Endothelial cell (in vitro differentiated cells): ENCODE measurements at places on chromosomes 3 and 15. TPM values are rescaled to one million over a fixed set of nuclear protein-coding genes. Genes with fewer than 3 reads are reported as not detected.

DNA sequence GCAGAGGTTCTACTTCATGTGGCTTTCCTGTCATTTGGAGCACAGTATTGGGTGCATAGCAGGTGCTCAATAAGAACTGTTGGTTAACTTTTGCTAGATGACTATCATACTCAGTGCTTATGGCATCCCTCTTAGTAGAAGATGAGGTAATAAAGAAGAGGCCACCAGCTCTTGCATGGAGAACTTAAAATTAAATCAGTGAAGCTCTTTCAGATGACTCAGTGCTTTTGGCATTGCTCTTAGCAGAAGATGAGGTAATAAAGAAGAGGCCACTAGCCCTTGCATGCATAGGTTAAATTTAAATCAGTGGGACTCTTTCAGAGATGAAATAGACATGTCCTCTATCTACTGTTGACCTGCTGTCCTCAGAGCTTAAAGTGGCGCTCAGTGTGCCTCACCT, 109.4 kb upstream of the FGF7 start:
- DNase-seq, result no peak

Gene A4GNT
- not detected for total RNA-seq

DNA sequence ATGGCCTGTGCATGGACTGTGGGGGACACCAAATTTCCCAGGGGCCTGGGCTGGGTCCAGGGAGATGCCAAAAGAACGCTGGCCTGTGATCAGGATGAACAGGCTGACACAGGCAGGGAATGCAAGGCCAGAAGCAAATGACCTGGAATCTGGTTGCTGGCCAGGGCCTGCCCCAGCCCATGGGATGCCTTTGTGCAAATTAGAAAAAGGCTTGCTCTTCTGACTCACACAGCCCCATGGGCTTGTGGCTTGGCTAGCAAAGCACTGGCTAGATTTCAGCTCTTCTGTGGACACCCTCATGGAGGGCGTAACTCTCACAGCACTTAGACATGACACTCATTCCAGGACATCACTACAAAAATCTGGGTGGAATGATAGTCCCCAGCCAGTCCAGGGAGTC, 356.0 kb downstream of the SHQ1 start:
- DNase-seq, result no peak

Gene LRRC2
- total RNA-seq, result 0.23 TPM

Gene TMEM108
- total RNA-seq, result 14.2 TPM

DNA sequence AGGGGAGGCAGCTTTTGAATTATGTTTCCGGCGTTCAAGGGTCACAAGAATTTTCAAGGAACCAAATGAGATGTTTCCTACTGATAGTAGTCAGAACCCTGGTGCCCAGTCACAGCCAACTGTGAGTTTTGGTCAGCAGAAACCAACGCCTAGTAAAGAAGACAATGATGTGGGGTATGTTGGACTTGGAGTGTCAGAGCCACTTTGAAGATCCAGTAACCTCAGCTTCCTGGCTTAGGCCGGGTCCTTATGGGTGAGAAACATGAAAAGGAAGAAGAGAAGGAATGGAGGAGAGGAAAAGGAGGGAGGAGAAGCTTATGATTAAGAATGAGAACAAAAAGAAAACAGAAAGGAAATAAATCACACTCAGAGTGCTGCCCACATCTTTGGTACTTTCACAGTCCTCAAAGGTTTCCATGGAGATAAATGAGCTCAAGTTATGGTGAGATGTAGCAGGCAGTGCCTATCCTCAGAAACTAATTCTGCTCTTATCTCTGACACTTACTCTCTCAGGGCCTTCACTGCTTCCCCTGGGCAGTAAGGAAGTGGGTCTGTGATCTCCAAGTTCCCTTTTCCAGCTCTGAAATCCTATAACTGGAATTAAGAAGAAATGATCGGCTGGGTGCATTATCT, 2.0 kb upstream of the MCF2L2 start:
- DNase-seq, result no peak

- no peak for DNase-seq
Observed at GRCh38 chr15:31245756-31246155, 80.9 kb upstream of the KLF13 start.

Gene CCR9
- not detected for total RNA-seq

Gene GUCA1C
- total RNA-seq, result not detected

Gene ZNF35
- total RNA-seq, result 29.1 TPM

GRCh38 chr15:34890424-34890823, 79.1 kb downstream of the AQR start:
- DNase-seq, result no peak

DNA sequence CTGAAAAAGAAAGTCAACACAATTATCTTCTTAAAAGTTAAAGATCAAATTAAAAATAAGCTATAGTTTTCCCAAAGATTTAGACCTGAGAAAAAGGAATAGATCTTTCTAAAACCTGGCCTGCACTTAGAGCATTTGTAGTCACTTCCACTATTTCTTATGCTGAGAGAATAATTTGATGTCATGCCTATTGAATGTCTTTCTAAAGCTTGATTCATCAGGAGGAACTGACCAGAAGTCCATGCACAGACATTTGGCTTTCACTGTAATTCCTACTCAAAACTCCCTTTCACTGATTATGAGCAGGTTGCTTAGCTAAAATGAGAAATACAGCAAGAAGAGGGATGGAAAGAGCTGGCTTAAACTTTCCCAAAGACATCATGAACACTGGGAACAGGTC, 4.3 kb downstream of the GREM1 start:
- no peak for DNase-seq

Gene PLSCR2
- not detected for total RNA-seq

Gene CPN2
- total RNA-seq, result not detected

GRCh38 chr15:69272139-69272538, 26.6 kb upstream of the PAQR5 start:
- DNase-seq, result no peak

- no peak for DNase-seq
Observed at GRCh38 chr3:141082064-141082463, 30.9 kb downstream of the SPSB4 start.

DNA sequence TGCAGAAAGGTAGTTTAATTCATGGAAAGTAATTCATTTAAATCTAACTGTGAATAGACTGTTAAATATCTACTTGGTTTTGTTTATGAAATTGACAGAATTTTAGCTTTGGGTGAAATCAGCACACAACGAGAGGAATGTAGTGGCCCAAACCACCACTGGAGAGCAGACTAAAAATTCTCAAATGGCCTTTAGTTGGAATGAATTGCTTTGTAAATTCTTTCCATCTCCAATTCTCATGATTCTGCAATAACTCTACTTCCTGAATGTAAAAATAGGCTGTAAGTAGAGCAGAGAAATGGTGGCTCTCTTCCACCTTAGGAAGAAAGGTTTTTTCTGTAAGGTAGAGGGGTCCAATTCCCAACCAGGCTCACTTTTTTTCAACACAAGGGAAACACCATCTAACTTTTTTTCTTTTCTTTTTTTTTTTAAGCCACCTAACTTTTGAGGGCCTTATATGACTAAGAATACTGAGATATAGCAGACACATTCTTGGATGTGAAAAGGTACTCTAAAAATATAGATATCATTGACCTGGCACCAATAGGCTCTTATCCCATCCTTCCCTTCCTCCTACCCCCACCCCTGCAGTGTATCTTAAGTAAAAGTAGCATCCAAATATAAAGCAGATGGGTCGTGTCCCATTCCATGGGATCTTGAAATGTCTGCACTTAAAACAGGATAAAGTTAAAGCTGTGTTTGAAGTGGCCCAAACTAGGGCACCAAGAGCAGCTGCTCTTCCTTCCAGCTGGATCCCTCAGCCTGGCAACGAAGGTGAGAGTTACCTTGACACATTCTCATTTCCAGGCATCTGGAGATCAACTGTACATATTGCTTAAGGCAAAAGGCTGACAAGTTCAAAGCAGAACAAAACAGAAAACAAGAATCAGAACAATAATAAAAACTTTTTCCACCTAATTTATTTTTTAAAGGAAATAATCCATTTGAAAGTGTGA, 194.1 kb downstream of the TPRG1 start:
- DNase-seq, result no peak

GRCh38 chr3:39718674-39719595, 90.5 kb upstream of the MYRIP start:
- no peak for DNase-seq

- no peak for DNase-seq
Observed at GRCh38 chr3:194828116-194828515, 142.4 kb downstream of the FAM43A start.

Gene RYR3
- 4.8 TPM for total RNA-seq

- DNase-seq, result no peak
Observed at GRCh38 chr15:85750319-85751290, 44.1 kb downstream of the KLHL25 start.

DNA sequence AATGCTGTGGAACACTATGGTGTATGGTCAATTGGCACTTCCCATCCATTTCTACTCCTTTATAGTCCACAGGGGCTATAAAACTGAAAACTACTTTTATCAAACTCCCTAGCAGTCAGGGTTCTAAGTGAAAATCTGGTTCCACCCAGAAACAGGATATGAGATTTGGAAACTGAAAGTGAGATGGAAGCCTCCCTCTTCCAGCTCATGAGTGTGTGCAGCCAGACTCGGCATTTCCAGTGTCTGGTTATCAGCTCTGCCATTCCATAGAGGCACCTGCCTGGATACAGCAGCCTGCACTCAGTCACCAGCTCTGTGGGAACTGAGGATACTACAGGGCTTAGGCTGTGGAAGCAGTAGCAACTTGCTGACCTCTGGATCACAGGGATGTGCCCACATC, 14.7 kb upstream of the PLA2G4F start:
- DNase-seq, result no peak

DNA sequence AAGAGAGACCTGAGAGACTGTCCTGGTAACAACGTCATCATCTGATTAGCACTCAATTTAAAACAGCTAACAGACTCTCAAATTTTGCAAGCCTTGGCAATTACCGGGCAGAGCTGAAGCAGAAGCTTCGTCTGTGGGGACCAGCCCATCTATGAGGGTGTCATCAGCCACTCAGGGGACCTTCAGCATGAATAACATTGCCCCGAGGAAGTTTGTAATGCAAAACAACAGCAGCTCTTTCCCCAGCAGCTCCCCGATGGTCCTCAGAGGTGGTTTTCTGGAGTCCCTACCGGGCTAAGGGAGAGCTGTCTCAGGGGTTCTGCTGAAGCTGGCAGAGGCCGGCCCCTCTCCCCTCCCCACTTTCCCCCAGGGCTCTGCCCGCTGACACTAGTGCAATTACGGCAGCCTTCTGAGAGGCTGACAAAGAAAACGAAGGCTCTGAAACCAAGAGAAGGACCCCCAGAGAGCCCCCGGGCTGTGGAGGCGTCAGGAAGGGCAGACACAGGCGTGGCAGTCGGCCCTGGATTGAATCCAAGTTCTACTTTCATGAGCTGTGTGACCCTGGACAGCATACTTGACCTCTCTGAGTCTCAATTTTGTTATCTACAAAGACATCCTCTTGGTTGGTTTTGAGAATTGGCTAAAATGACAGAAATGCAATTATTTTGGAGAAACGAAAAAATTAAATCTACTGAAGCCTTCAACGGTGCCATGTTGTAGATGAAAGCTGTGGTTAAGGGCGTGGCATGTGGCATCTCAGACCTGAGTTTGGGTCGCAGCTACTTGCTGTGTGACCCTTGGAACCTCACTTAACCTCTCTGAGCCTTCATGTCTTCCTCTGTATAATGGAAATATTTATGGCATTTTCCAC, 102.1 kb upstream of the TLE3 start:
- no peak for DNase-seq

Gene LTF
- total RNA-seq, result not detected

DNA sequence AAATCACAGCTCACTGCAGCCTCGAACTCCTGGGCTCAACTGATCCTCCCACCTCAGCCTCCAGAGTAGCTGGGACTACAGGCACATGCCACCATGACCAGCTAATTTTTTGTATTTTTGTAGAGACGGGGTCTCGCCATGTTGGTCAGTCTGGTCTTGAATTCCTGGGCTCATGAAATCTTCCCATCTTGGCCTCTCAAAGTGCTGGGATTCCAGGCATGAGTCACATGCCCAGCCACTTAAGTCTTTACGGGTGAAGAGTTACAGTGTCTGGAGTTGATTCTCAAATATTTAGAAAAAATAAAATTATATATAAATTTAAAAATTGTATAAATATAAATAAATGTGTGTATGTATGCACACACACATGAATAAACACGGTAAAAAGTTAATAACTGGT, 14.5 kb upstream of the KBTBD12 start:
- no peak for DNase-seq

Gene SCG5
- total RNA-seq, result 15.6 TPM

GRCh38 chr3:135994708-135995337, 29.3 kb downstream of the PPP2R3A start:
- no peak for DNase-seq

Gene EPHB1
- 5.7 TPM for total RNA-seq
